ENCODE measurements at places on chromosomes 6 and 20.

DNA sequence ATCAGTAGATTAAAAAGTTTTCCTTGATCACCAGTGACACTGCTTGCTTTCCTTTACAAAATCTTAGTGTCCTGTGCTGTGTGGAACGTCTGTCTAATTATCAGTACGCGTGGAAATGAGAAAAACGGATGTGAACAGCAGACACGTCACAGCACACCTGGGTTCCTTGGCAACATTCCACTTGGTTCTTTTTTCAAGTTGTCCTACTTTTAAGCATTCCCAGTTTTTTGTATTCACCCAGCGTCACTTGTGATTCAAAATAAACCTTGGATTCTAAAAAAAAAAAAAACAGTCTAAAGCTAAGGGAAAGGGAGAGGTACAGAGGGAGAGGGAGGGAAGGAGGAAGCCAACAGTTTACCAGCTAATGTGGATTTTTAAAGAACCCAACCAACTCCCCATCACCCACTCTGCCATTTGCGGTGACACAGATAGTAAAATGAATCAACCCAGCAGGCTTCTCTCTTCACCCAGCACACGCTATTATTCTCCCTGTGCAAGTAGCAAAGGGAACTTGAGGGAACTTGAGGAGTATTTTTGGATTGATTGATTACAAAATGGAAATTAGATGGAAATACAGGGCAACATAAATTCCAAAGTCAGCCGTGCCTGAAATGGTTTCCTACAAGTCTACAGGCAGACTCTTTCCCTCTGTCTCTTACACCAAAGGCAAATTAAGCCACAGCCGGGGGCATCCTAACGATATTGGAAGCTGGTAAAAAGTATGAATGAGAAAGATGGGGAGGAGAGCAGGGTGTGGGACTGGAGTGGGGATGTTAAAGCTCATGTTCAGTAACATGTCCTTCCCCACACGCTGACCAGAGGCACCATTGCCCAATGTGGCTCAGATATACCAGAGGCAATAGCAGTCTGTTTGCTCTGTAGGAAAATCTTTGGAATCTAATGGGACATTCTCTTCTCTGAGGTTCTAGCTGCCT is 129.8 kb downstream of the SASH1 start:
- no peak for DNase-seq

DNA sequence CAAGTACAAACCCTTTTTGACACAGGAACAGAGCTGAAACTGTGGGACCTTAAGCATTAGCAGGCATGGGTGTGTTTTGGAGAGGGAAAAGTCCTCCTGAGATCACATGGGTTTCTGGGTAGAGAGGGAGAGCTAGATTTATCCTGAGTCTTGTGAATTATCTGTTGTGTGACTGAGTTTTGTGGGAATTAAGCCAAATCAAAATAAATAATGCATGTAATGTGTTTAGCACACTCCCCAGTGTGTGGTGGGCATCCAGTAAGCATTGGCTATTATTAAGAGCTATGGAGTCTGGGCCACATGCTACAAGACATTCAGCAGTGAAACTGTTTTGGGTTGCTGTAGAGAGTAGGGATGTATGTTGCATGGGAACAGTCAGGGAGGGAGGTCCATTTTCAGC is 75.3 kb upstream of the JAG1 start:
- no peak for DNase-seq

- DNase-seq = no peak
These were observed 203.3 kb downstream of the BCAS1 start for GRCh38 chr20:53866794-53867740.

DNA sequence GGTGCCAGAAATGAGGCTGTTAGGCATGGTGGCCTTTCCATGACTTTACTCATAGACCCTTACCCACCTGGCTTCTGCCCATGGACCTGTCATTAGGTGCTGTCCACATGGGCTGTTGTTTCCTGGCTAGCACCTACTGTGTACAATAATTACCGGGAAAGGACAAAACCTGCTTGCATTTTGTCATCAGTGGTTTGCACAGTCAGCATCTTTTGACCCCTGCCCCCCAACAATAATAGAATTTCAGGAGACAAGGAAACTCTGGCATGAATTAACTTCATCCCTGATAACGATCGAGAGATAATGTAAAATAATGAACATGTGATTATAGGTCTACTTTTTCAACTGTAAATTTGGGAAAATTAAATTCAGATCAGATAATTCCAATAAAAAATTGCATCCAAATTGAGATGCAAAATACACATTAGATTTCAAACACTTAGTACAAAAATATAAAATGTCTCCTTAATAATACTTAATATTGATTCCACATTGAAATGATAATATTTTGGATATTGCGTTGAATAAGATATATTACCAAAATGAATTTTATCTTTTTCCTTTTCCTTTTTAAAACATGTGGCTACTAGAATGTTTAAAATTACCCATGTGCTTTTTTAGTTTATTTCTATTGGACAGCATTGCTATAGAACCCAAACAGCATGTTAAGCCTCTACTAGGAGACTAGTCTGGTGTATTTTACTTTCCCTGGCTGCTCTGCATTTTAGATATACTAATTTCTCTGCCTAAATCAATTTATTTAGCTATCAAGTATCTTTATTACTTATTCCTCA is 12.4 kb downstream of the ANKRD66 start:
- no peak for DNase-seq

GRCh38 chr6:25619217-25619616 is 32.8 kb upstream of the SCGN start:
- DNase-seq = no peak

- no peak for DNase-seq
These were observed 14.9 kb downstream of the TMEM181 start for GRCh38 chr6:158574800-158575199.

GRCh38 chr6:129615496-129615895 is 94.5 kb downstream of the ARHGAP18 start:
- no peak for DNase-seq

GRCh38 chr20:50392138-50392866 is 117.9 kb upstream of the PTPN1 start:
- no peak for DNase-seq

GRCh38 chr6:6633898-6634734 is 45.6 kb downstream of the LY86 start:
- DNase-seq = no peak

DNA sequence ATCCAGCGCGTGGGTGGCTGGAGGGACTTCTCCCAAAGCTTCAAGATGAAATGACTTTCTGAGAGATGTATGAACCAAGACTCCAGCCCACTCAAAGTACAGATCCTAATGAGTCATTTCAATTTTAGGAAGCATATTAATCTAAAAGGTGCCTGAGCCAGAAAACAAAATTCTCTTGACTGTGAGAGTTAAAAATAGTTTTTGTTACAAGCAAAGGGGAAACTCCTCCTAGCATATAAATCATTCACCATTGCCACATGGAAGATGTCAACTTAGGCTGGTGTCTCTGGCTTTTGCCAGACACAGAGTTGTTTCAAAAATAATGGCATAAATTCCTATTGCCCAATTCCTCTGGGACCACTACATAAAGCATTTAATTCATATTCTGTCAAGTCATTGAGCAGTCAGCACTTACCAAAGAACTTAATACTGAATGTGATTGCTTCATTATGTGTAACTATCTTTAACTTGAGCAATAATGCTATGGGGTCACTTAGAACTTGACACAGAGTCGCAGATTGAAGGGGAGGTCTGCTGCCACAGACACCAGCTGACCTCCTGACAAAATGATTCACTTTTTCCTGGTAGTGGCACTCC is 280.6 kb downstream of the SLC35F1 start:
- no peak for DNase-seq

DNA sequence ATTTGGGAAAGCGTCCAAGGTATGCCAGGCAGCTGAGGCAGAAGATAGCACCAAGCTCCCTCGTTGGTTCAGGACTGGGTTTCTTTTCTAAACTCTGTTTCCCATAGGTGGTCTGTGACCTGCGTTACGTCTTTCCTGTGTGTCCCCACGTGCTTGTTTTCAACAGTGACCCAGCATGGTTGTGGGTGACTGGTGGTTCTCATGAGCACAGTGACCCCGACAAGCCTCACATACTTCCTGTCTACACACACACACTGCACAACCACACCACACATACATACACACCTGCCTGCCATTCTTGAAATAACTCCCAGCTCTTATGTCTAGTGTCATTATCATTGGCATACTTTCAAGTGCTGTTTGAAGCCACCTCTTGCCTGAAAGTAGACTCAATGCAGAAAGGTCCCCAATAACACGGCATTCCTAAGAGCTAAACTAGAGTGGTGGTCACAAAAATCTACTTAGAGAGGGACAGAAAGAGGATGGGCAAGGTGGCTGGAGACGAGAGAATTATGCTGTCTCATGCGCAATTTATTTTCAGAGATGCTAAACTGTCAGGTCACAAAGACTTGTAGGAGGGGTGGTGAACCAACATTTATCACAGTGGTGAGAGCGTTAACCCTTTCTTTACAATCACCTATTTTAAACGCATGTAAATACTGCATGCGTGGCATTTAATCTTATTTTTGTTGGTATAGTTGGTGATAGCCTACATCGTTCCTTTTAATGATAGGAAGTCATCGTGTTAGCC is 66.7 kb downstream of the GCNT2 start:
- DNase-seq = no peak

- no peak for DNase-seq
These were observed 11.6 kb upstream of the MOXD1 start for GRCh38 chr6:132412656-132413498.

DNA sequence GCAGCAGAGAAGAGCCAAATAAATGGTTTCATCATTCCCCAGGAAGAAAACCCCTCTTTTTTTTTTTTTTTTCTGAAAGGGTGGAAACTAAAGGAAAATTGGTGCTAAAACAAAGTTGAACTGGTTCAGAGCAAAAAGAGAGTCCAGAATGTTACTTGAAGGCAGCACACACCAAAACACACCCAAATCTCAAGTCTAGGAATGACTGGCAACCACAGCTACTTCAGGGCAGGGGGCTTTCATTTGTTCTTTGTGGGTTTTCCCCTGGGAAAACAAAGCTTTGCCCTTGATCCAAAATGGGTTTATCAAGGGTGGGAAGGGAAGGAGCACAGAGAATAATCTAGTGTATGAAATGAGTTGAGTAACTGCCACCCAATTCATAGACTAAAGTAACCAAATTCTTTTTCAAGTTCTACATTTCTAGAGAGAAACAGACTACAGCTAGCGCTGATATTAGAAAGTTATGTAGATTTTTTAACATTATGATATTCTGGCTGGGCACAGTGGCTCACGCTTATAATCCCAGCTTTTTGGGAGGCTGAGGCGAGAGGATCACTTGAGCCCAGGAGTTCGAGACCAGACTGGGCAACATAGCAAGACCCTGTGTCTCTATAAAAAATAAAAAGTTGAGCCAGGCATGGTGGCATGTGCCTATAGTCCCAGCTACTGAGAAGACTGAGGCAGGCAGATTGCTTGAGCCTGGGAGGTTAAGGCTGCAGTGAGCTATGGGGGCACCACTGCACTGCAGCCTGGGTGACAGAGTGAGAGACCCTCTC is 119.8 kb downstream of the NFATC2 start:
- DNase-seq = no peak

DNA sequence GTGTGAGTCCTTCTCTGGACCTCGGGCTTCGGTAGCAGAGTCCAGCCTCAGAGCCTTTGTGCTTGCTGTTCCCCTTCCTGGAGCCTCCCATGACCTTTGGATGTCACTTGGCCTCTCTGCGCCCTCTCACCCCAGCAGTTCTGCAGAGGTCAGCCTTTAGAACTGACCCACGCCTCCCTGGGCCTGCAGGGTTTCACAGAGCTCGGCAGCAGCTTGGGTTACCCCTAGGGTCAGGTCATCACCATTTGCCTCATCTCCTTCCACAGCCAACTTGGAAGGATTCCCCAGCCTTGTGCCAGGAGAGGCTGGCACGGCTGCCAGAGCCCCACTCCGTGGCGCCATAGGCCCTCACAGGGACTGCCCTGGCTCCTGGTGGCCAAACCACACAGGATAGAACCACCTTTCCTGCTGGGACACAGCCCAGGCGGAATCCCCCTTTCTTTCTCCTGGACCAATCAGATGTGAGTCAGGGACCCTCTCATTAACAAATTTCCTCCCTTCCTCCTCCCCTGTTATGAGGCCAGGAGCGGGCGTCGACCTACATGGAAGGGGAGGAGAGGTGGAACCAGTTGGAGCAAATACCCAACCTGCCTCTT is 13.9 kb upstream of the SIRPA start:
- DNase-seq = no peak

DNA sequence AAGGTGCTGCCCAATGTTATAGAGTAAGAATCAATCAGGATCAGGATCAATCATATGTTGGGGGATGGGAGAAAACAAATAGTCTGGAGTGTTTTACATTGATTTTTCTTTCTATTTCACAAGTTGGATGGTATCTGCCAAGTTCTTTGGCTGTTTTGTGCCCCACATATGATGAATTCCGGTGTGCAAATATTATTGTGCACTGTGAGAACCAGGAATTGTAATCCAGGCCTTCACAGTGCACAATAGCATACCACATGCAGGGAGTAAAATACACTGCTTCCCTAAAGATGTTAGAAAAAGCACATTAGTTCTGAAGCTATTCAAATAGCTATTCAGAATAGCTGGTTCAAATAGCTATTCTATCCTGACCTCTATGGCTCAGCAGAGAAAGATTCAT is 133.7 kb downstream of the LCA5 start:
- DNase-seq = no peak

DNA sequence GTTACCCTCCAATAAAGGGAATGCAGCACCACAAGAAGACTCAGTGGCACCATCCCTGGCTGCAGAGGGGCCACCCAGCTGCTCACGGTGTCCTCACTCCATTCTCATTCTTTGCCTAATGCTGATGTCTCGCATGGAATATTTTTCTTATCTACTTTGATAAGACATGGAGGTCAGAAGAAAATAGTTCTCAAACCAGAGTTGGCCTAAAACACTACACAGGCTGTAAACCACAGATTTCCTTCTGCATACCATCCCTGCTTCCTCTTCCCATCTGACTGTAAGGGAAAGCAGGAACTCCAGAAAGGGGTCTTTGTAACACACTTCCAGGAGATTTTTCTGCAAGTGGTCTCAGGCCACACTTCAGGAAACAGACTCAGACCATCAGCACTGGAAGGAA is 43.1 kb upstream of the CD93 start:
- DNase-seq = no peak

- DNase-seq = no peak
These were observed 73.3 kb upstream of the SGK1 start for GRCh38 chr6:134391205-134391604.

DNA sequence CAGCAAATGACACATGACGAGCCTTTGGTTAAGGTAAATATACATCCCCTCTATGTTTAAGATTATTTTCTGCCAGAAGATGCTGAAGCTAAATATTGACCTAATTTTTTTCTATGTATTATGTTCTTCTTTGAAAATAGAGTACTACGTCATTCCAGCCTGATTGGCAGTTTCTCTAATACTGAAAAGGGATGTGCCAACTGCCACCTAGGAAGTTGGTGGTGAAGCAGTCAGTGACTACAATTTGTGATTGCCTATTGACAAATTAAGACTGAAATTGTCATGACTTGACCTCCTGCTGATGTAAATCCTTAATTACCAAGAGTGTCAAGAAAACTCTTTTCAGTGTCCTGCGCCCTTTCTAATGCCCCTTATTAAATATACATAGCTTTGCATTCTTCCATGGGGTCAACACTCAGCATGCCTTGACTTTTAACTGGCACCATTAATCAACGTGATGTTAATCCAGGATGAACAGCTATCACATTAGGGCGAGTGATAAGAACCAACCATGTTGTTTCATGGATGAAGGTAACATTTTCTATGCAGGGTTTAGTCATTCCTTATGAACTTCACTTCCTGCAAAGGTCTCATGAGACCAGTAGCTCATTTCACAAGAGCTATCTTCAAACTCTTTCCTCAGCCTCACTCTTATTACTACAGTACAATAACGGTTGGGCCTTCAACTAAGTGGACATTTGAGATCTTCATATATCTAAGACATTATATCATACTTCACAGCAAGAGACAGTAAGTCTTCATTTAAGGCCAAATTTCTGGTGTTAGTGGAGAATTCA is 22.5 kb upstream of the SGK1 start:
- DNase-seq = no peak

All from stimulated activated CD4-positive, alpha-beta T cell treated with anti-CD3 and anti-CD28 coated beads, Interleukin-1b, Interleukin-23, amount 100 ng/mL, for 48 hours (primary cell).